Left lung (tissue), 14 donors: ENCODE measurements at places on chromosomes 7 and 10. TPM values are rescaled to one million over a fixed set of nuclear protein-coding genes. Genes with fewer than 3 reads are reported as not detected.

Gene GHRHR
- 0.48 TPM for polyA plus RNA-seq

Gene ANK3
- polyA plus RNA-seq = 34.5 TPM

Gene ABCC2
- 1.1 TPM for polyA plus RNA-seq

Gene TEX36
- polyA plus RNA-seq = not detected

Gene CFTR
- polyA plus RNA-seq = 38.7 TPM

Gene FFAR4
- polyA plus RNA-seq = 0.07 TPM

Gene NPSR1
- polyA plus RNA-seq = not detected

Gene CALHM1
- 0.13 TPM for polyA plus RNA-seq

Gene CDK13
- 73.1 TPM for polyA plus RNA-seq

Gene TSPAN13
- polyA plus RNA-seq = 132 TPM

DNA sequence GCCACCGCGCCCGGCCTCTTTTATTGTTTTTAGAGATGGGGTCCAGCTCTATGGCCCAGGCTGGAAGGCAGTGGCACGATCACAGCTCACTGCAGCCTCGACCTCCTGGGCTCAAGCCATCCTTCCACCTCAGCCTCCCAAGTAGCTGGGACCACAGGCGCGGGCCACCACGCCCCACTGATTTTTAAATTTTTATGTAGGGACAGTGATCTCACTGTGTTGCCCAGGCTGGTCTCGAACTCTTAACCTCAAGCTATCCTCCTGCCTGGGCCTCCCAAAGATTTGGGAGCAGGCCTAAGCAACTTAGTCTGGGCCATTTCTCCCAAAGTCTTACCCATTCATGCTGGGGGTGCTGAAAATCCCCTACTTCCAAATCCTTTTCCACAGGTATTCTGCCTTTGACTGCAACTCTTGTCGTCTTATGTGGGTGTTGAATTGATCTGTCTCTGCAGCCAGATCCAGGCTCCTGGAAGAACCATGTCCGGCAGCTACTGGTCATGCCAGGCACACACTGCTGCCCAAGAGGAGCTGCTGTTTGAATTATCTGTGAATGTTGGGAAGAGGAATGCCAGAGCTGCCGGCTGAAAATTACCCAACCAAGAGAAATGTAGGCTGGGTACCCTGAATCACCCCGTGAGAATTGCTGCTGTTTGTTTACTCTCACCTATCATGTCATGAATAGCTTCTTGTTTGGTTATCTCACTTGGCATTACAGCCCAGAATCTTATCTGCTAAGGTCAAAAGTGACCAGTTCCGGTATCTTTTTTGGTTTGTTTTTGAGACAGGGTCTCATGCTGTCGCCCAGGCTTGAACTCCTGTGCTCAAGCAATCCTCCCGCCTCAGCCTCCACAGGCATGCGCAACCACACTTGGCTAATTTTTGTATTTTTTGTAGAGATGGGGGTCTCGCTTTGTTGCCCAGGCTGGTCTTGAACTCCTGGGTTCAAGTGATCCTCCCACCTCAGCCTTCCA lies 1.1 kb downstream of the ZDHHC4 start:
- DNase-seq = no peak

DNA sequence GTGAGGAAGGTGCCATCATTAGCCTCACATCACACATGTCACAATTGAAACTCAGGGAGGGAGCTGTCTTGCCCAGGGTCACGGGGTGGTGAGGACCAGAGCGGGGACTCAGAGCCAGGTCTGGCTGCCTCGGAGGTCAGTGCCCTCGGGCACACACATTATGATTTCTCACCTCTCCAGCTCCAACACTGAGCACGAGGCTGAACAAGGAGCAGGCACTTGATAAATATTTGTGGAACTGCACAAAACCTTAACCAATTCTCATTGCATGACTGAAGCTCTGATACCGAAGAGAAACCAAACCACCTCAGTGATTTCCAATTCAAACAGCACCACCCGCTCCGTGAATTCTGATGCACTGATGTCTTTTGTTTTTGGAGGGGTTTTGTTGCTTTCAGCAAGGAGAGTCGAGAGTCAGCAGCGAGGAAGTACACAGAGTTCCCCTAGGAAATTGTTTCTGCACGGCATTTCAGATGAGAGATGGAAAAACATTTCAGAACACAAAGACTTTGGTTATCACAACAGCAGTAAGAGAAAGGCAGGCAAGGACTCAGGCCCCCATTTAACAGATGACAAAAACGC lies 55.3 kb upstream of the ZMIZ1 start:
- DNase-seq = no peak

- peak; percentile 4 for DNase-seq
Observed at GRCh38 chr10:127044186-127044585, 139.0 kb downstream of the DOCK1 start.

DNA sequence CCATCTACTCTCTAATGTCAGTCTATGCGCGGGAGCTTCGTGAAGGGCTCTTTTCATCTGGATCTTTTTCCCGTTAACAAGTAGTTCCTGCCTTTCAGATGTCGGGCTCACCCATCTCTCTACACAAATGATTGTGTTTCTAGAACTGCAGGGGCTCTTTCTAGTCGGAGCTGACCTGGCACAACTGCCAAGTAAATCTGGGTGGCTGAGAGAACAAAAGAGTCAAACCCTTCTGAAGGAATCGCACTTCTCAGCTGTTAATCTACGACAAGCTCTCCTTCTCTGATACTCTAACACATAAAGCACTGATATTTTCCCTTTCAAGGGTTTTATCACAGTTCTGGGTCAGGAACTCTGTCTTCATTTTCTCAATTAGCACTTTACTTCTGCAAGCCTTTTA lies 144.7 kb downstream of the NRP1 start:
- DNase-seq = no peak

DNA sequence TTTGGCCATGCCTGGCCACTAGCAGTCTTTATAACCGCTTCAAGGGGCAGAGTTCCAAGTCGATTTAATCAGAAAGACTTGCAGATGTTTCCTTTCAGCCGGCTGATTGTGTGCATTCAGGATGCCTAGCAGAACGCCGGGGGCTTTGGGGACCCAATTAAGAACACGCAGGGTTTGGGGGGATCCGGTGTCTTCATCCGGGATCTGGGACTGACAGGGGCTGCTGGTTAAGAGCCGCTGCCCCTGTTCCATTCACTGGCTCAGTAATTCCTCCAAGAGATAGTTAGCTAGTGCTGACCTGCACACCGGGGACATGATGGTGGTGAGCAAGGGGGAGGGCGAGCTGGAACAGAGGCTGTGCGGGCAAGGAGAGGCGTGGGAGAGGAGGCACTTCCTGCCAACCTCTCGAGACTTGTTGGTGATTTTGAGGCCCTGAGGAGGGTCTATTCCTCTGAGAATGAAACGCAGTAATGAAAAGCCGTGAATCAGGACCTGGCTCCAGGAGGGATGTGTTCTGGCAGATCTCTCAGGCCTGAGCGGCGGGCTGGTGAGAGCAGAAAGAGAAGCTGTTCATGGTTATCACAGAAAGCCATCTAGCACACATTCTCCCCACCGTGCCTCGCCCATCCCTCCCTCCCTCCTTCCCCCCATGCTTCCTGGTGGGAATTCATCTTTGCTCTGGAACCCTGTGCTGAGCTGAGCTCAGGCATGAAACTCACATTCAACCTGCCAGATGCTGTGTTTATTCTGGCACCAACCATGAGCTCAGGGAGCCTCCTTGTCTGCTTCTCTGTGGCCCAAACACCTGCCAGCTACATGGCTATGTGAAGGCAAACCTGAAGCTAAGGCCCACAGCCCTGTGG lies 152.0 kb downstream of the CCDC3 start:
- DNase-seq = no peak

GRCh38 chr10:3281941-3282673 lies 109.5 kb upstream of the PITRM1 start:
- no peak for DNase-seq

- no peak for DNase-seq
Observed at GRCh38 chr7:95011995-95012394, 104.6 kb downstream of the PPP1R9A start.

GRCh38 chr7:22561321-22561811 lies 61.4 kb upstream of the STEAP1B start:
- DNase-seq = peak; percentile 71

DNA sequence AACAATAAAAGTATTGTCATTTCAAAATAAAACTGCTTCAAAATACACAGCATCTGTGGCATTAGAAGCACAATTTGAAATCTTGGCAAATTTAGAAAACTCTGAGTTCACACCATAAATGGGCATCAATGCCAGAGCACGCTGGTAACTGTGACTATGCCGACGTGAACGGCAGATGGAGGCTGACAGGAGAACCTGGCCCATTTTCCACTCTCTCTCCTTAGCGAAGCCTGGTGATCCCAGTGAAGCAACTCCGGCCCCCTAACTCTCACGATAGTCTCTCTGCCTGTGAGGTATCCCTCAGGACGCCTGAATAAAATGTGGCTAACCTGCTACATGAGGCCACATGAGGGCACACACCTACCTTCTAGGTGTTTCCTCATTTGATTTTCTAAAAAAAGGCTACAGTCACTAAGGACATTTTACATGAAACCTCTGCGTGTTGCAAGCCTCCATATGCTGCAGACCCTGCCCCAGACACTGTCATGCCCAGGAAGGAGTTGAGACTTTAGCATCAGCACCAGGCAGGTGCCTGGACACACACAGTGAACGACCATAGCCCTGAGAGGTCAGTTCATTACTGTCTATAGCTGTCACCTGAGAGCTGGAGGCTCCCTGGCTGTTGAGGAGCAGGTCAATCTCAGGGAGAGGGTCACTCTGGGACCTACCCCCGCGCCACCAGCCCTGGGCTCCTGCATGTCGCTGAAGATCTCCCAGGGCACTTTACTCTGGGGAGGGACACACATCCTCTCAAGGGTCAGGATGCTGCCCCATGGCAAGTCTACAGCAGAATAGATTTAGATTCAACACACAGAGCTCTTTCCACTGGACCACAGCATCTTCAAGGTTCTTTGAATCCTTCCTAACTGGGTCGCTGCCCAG lies 62.9 kb upstream of the CAMK2B start:
- DNase-seq = no peak

- DNase-seq = no peak
Observed at GRCh38 chr10:86213148-86213547, 153.4 kb downstream of the GRID1 start.

- DNase-seq = no peak
Observed at GRCh38 chr10:50333872-50334271, 82.6 kb upstream of the ASAH2 start.

- no peak for DNase-seq
Observed at GRCh38 chr7:116577320-116577871, 52.6 kb downstream of the CAV1 start.

GRCh38 chr10:104139221-104139620 lies 17.2 kb downstream of the SFR1 start:
- no peak for DNase-seq

GRCh38 chr10:132047575-132048293 lies 18.0 kb upstream of the JAKMIP3 start:
- DNase-seq = no peak

GRCh38 chr10:127132451-127132850 lies 63.9 kb downstream of the INSYN2A start:
- DNase-seq = no peak

DNA sequence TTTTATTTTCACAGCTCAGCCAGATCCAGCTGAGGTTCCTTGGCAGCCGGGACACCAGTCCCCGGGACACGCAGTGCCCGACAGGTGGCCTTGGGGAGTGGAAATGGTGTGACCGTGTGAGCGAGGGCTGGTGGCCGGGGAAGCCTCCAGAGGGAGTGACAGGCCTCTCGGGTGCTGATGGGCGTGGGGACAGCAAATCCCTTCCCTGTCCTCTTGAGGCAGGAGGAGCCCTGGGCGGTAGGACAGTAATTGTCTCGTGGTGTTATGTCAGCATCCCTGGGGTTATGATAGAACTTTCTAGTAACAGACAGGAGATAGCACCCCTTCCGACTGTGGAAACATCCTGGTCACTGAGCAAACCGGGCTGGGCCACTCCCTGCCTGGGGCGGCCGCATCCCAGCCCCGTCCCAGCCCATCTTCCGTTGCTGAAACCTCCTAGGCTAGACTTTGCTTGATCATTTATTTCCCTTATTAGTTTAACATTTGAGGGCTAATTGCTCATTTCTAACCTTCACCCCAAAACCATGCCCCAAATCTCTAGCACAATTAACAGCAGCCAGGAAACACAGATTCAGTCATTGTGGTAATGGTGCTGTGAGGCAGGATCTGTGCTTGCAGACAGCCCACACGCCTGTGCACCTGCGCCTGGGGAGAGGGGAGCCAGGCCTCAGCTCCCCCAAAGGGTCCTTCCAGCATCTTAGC lies 63.3 kb downstream of the ELFN1 start:
- peak; percentile 54 for DNase-seq

DNA sequence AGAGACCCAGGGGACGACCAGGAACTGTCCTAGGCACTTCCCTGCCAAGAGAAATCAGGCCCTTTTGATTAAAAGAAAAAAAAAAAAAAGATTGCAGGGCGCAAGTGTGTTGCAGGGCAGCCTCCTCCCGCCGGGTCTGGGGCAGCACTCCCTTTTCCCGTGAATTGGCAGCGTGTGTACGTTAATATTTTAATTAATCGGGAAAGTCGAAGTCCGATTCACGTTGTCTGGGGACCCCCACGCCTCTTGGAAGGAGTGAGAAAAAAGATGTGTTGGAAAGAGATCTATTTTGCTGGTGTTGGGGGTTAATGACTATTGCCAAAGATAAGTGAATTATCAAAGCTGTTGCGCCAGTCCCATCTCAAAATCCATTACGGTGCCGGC lies 1.3 kb upstream of the EBF3 start:
- no peak for DNase-seq

GRCh38 chr7:98167653-98168052 lies 43.6 kb upstream of the BHLHA15 start:
- no peak for DNase-seq

GRCh38 chr7:151062399-151063211 lies 3.2 kb downstream of the SLC4A2 start:
- peak; percentile 85 for DNase-seq

DNA sequence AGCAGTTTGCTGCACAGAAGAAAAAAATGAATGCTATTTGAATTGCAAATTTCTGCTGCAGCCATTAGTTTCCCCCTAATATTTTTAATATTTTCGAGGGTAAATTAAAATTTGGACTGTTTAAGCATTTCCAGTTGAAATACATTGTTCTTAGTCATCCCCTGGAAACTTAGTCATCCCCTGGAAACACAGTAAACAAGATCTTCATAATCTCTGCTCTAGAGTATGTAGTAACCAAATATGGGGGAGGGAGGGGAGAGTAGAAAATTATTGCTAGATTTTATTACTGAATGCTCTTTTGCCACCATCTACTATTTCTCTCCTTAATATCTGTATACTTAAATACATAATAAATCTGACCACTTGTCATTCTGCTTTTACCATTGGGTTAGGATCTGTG lies 1053.3 kb downstream of the SORCS1 start:
- no peak for DNase-seq

GRCh38 chr7:125030756-125031387 lies 101.2 kb upstream of the POT1 start:
- DNase-seq = no peak

- no peak for DNase-seq
Observed at GRCh38 chr7:84492098-84493034, 297.8 kb upstream of the SEMA3A start.
